ENCODE measurements at places on chromosomes 6 and 20. TPM values are rescaled to one million over a fixed set of nuclear protein-coding genes. Genes with fewer than 3 reads are reported as not detected.

The AKAP12 gene
- total RNA-seq: 110 TPM

The SIGLEC1 gene
- total RNA-seq: 34.2 TPM

DNA sequence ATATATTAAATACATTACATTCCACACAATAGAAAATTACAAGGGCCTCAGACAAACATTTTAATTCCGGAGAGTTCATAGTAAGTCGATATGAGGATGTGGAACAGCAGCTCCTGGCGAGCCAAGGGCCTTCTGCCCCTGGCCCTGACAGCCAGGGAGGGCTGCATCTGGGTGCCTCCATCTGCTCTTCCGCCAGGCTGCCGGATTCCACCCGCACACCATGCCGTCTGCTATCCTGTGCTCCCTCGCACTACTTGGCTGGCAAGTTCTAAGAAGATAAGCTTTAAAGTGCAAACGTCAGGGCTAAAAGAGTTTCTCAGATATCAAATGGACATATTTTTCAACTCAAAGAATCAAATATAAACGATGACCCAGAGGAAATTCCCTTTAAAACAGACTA, 656.3 kb upstream of the NOX3 start:
- no peak overlapping the region for H3K4me3 ChIP-seq
- no peaks in the 10 kb centered on the region for H3K36me3 ChIP-seq
- no peak for DNase-seq
- no peak overlapping the region for H3K27ac ChIP-seq

GRCh38 chr20:36385503-36385902, 79.4 kb downstream of the DLGAP4 start:
- DNase-seq: no peak
- H3K27me3 ChIP-seq: no peaks in the 10 kb centered on the region
- no peak overlapping the region for H3K27ac ChIP-seq
- H3K4me1 ChIP-seq: no peaks in the 10 kb centered on the region
- H3K4me3 ChIP-seq: no peak overlapping the region
- no peaks in the 10 kb centered on the region for H3K36me3 ChIP-seq

- no peak overlapping the region for H3K27ac ChIP-seq
- H3K27me3 ChIP-seq: no peaks in the 10 kb centered on the region
- H3K36me3 ChIP-seq: no peaks in the 10 kb centered on the region
- no peak overlapping the region for H3K4me3 ChIP-seq
These were observed 27.4 kb upstream of the IGF2R start for GRCh38 chr6:159941286-159942113.

DNA sequence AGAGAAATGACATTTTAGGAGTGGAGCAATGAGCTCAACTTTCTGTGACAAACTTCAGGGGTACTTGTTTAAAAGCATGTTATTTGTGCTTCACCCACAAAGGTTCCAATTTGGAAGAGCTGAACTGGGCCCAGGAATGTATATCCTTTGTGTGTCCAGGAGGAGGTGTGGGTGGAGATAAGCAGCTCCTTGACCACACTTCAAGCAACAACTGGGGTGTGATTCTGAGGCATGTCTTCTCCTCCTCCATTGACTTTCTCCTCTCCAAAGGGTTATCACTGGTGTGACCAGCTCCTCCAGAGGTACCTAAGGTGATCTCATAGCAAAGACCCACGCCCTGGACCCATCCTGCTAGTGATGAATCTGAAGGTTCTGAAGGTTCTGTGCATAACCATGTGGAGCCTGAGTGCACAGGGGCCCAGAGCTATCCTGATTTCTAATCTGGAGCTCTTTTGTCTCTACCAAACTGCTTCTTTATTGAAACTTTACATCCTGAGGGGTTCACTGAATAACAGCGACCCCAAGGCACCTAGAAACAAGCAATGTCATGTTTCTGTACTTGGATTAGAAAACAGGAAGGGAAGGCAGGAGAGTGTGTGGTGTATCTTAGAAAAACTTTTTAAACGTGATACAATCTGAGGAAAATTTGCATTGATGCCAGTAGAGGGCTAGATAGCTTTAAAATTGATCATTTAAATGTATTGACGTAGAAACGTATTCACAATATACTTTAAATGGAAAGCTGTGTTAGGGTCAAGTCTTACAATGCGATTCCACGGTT, 60.9 kb upstream of the CD93 start:
- peaks cover 4% of the 10 kb centered on the region for H3K4me1 ChIP-seq
- H3K27ac ChIP-seq: peak overlapping the region; percentile 69
- H3K27me3 ChIP-seq: no peaks in the 10 kb centered on the region
- H3K4me3 ChIP-seq: no peak overlapping the region
- no peak for DNase-seq

The GABBR1 gene
- total RNA-seq: 28.4 TPM

The VSX1 gene
- total RNA-seq: not detected

- no peak overlapping the region for H3K27ac ChIP-seq
- no peak for DNase-seq
- H3K4me1 ChIP-seq: no peaks in the 10 kb centered on the region
These were observed 11.2 kb downstream of the TAF4 start for GRCh38 chr20:62054451-62054953.

DNA sequence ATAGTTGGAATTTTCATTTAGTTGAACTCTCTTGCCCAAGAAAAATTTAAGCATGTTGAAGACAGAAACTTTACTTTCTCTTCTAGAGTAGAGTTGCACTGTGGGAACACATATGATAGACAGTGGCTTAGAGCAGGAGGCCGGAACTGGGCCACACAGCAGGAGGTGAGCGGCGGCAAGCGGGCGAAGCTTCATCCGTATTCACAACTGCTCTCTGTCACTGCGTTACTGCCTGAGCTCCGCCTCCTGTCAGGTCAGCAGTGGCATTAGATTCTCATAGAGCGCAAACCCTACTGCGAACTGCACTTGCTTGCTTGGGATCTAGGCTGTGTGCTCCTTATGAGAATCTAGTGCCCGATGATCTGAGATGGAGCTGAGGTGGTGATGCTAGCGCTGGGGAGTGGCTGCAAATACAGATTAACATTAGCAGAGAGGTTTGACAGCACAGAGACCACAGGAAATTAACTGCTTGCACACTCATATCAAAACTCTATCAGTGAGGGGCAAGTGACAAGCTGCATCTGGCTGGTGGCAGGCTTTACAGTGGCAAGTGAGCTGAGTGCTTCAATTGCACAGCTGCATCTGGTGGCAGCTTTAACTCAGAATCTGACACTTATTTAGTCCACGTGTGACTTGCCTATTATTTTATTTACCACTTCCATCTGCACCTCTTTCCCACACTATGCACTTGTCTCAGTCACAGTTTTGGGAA, 174.9 kb upstream of the C6orf118 start:
- H3K27ac ChIP-seq: no peak overlapping the region
- DNase-seq: peak; percentile 61
- H3K36me3 ChIP-seq: no peaks in the 10 kb centered on the region

- no peaks in the 10 kb centered on the region for H3K4me1 ChIP-seq
- DNase-seq: no peak
- no peak overlapping the region for H3K27ac ChIP-seq
- H3K4me3 ChIP-seq: no peak overlapping the region
These were observed 6.0 kb upstream of the DSP start for GRCh38 chr6:7535498-7535897.

GRCh38 chr6:156474507-156475120, 302.6 kb upstream of the ARID1B start:
- DNase-seq: no peak
- no peak overlapping the region for H3K27ac ChIP-seq
- no peak overlapping the region for H3K4me3 ChIP-seq
- H3K36me3 ChIP-seq: no peaks in the 10 kb centered on the region
- H3K27me3 ChIP-seq: no peaks in the 10 kb centered on the region

The EDN1 gene
- 112 TPM for total RNA-seq

DNA sequence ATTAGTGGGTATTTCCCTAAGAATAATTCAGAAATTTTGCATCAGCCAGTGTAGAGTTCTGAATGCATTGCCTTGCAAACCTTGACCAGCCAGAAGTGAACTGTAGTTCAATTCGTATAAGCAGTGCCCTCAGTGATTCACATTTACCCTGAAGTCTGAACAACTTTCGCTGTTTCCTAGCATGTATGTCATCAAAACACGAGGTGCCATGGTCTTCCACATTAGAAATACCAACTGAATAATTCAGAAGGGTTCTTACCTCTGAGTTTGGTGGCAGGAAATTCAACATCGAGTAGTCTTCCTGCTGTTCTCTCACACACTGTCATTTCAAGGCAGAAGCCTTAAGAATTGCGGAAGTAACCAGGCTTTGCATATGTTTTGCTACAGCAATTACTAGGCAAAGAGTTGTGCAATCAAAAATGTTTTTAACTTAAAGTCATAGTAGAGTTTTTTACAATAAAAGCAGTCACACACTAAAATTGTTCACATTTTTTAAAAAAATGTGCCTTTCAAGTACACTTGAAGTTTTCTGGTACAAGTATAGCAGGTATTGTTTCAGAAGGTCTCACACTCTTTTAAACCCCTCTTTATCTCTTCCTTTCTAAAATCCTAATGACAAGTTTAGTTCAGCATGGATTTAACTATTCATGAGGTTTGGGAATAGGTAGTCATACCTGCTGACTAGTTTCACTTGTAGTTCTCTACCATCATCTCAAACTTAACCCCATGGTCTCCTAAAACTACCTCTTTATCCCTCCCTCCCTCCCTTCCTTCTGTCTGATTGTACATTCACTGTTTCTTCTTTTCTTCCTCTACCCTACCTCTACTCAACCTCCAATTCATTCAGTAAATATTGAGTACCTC, 118.3 kb downstream of the STXBP5 start:
- peak overlapping the region; percentile 47 for H3K27ac ChIP-seq
- peaks cover 6% of the 10 kb centered on the region for H3K36me3 ChIP-seq
- H3K4me3 ChIP-seq: no peak overlapping the region
- no peaks in the 10 kb centered on the region for H3K4me1 ChIP-seq

Measured in lung (tissue), 17 donors.